ENCODE measurements at places on chromosomes 6 and 20.

GRCh38 chr20:5859608-5860007 is 90.7 kb downstream of the TRMT6 start:
- DNase-seq = no peak

DNA sequence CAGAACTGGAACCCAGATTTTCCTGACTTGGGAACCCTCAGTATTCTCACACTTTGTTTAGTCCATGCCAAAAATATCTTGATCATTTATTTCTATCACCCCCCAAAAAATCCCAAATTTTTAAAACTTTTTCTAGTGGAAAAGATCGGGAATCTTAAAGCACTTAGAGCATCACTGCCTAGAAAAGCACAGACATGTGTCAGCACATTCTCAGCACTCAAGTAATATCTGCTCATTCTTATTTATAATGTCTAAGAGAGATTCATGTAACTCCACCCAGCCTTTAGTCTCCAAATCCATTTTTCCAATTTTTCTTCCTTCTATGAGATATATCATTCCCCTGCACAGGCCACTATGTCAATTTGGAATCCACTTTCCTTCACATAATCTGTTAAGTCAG is 29.9 kb upstream of the HSF2 start:
- DNase-seq = no peak

GRCh38 chr6:139236105-139236504 is 55.7 kb downstream of the TXLNB start:
- DNase-seq = no peak

GRCh38 chr20:5090191-5090590 is 29.6 kb downstream of the PCNA start:
- no peak for DNase-seq

DNA sequence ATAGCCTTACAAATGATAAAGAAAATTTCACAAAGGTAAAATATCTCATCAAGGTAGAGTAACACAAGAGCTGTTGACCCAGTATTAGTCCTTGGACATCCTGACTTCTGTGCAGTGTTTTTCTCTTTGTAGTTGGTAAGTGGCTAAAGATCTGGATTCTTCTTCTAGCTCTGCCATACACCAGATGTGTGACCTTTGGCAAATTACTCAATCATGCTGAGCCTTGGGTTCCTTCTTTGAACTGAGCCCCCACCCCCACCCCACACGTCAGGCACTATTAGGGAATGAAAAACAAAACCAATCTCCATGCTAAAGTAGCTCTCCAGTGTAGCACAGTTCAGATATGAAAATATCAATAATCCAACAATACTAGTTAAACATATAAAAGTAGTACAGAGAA is 15.1 kb upstream of the TRIM39 start:
- no peak for DNase-seq

DNA sequence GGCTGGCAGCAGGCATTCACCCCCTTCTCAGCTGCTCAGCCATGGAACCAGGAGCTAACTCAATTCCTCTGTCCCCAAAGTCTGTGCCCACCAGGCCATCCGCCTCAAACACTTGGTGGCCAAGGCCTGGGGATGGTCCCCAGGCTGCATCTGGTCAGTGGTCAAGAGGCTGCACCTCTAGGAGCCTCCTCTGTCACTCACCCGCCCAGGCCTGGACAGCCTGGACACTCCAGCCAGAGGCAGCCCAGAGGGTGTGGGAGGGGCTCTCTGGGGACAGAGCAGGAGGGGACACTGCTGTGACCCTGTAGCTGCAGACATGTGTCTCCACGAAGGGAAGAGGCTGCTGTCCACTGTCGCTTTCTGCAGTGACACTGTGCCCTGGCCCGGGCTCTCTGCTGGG is 416.6 kb upstream of the SULF2 start:
- DNase-seq = no peak

DNA sequence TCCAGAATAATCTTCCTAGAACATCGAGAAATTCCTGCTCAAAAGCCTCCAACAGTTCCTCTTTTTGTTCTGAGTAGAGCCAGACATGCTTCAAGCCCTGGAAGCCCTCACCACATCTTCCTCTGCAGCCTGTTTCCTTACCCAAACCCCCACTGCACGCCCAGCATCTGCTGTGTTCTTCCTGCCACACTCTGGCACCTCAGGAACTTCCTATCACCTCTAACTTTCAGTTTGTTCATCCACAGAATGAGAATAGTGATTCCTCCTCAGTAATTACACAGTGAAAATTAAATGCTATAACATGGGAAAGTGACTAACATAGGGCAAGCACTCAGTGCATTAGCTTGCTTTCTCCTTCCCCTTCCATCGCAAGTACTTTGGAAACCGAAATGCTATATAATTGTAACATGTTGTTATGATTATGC is 26.3 kb downstream of the C6orf89 start:
- peak; percentile 97 for DNase-seq

- DNase-seq = no peak
Observed at GRCh38 chr20:58697867-58698703, 5.5 kb downstream of the NPEPL1 start.

- DNase-seq = peak; percentile 7
Observed at GRCh38 chr20:973785-974194, 28.3 kb downstream of the RSPO4 start.

DNA sequence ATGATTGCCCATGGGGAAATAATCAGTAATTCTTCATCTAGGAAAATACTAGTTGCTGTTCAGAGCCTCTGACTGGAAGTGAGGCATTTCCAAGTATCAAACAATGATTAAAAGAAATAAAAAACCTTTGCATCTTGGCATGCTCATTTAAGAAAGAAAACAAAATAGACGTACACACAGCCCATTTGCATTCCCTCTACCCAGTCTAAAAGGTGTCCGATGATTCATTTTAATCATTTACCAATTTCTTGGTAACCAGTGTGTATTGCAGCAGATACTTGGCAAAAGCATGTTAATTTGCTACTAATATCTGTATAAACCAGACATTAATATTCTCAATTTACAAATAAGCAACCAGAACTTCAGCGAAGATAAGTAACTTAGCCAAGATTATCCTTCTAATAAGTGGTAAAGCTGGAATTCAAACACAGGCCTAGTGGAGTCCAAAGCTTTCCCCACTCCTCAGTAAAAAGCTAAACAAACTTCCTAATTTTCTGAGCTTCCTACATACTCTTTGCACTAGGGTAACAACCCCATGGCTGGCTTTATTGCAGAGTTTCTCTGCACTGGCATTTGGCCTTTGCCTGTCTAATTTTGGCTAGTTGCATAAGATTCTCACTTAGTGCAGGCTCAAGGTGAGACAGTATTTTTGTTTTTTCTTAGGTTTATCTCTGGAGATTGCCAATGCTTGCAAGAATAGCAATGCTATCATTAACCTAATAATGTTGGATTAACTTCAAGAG is 338.1 kb downstream of the PRKN start:
- no peak for DNase-seq

DNA sequence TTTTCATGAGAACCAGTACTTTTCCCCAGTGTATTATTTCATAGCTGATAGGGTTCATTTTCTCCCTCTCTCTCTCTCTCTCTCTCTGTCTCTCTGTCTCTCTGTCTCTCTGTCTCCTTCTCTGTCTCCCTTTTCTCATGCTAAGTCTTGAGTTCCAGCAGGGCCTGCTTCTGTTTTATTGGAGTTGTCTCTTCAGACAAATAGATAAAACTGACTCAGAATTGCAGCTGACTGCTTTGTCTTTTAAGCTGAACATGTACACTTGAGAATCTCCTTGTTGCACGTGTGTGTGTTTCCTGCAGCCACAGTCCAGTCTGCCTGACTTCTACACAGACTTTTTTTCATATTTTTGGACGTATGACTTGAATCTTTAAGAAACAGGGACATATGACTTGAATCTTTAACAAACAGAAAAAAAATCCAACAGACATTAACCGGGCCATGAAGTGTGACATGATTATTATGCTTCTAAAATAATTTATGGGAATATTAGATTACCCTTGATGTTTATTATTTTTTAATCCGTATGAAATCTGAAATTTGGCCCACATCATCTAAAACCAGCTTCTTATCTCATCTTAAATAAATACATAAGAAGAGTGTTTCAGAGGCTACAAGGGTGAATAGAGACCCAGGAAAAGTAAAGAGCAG is 71.5 kb downstream of the JAG1 start:
- DNase-seq = no peak

DNA sequence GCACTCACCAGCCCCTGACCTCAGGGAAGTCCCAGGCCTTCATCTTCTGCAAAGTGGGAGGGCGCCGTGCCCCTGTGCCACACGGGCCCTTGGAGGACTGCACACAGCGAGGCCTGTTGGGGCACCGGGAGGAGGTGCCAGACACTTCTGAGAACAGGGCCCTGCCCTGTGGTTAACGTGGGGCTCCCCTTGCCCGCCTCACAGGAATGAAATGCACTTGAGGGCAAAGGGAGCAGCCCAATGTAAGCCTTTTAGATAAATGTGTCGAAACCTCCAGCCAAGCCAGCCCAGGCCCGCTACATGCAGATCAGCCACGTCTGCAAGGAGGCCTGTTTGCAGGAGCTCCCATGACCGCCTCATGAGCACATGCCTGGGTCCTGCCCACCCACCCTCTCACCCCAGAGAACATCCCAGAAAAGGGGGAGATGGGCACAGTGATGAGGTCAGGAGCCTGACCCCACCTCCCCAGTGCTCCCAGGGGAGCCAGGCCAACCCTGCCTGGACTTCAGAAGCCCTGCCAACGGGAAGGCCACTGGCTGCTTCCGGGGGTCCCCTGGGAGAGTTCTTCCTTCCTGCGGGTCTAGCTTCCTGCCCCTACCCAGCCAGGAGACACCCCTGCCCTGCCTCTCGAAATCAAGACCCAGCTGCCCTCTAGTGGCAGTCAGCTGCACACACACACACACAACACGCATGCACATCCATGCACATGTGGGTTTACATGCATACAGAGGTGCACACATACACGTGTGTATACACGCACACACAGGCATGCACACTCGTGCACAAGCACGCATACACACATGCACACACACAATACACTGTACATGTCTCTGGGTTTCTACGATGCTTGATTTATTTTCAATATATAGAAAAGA is 178.7 kb downstream of the TAF4 start:
- DNase-seq = no peak

DNA sequence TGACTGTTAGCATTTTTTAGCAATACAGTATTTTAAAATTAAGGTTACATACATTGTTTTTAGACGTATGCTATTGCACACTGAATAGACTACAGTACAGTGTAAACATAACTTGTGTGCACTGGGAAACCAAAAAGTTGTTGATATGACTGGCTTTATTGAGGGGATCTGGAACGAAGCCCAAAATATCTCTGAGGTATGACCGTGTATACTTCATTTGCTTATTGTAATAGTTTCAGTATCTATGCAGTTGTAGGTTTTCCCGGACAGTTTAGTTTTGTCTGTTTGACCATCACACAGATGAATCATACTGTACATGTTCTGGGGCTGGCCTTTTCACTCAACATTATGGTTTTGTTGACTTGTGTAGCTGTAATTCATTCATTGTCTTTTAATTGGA is 6.9 kb upstream of the ZBTB12 start:
- no peak for DNase-seq

DNA sequence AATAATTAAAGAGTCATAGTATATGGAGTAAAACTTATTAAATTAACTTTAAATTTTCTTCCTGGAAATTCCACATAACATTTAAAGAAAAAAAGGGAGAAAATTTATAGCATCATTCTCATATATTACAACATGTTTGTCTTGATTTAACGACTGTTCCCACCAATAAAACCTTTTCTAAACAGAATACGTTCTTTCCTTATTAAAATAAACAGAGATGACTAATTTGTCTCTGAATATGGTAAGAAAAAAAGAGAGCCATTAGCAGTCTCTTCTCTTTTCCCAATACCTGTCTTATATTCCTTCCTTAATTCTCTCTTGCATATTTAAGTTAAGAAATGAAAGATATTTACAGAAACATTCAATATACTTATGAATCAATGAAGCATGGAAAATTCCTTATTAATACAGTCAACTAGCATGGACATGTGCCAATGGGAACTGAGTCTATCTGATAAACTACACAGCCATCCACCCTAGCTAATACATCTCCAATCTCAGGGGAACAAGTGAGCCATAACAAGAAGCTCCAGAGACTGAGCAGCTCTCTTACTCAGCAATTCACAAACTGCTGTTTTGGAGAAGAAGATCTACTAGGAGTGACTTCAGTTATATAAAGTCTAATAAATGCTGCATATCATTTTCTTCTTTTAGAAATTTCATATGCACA is 347.1 kb upstream of the MANEA start:
- no peak for DNase-seq

- peak; percentile 61 for DNase-seq
Observed at GRCh38 chr20:53847139-53847836, 223.1 kb downstream of the BCAS1 start.

DNA sequence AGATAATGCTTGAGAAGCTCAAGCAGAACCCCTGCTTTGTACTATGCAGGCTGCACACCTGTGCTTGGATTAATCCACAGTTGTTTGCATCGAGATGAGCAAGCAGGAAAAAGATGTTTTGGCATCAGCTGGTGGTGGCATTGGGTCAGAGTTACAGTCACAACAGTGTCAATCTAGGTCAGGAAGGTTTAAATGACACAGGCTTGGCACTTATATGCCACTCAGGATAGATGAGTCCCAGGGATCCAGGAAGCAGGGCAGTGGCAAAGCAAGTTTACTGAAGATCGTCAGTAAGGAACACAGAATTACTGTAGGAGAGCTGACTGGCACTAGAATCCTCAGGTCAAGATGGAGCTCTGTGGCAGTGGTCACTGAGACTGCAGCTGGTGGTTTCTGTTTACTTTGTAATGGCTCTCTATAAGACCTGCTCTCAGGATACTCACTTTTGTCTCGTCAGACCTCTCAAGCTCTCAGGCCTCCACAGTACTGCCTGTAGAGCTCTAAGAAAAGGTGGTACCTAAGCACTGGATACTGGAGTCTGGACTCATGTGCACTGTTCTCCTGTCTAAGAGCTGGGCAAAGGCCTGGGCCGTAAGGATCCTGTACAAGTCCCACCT is 110.1 kb upstream of the HS3ST5 start:
- DNase-seq = no peak

DNA sequence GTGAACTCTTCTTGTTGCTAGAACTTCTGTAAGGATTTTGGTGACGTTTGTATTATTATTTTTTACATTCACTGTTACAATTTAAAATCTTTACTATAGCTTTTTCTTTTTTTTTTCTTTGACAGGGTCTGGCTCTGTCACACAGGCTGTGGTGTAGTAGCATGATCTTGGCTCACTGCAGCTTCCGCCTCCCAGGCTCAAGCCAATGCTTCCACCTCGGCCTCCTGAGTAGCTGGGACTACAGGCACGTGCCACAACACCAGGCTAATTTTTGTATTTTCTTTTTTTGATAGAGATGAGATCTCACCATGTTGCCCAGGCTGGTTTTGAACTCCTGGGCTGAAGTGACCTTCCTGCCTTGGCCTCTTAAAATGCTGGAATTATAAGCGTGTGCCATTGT is 21.2 kb downstream of the HECA start:
- DNase-seq = no peak

- no peak for DNase-seq
Observed at GRCh38 chr6:90326404-90327057, 29.9 kb upstream of the BACH2 start.

GRCh38 chr6:111381123-111381522 is 101.9 kb downstream of the REV3L start:
- no peak for DNase-seq
